ENCODE measurements at places on chromosomes 2 and 18.

- DNase-seq: no peak
These were observed 11.0 kb downstream of the SLC14A1 start for GRCh38 chr18:45734944-45735343.

DNA sequence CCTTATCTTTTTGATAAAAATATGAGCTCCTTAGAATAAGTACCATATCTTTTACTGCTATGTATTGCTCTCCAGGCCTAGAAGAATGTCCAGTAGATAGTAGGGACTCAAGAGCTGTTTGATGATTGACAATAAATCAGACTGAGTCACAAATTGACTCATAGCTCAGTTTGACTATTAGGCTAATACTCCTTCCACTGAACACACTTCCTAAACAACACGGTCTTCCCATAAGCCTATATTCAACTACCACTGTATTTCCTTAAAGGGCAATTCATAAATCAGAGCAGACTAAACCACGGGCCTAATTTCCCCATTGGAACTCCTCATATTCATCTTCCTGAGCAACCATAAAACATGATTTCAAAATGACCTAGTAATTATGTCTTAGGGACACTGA lies 258.5 kb downstream of the ALK start:
- no peak for DNase-seq

GRCh38 chr2:189579585-189580186 lies 900 bp downstream of the SLC40A1 start:
- no peak for DNase-seq

DNA sequence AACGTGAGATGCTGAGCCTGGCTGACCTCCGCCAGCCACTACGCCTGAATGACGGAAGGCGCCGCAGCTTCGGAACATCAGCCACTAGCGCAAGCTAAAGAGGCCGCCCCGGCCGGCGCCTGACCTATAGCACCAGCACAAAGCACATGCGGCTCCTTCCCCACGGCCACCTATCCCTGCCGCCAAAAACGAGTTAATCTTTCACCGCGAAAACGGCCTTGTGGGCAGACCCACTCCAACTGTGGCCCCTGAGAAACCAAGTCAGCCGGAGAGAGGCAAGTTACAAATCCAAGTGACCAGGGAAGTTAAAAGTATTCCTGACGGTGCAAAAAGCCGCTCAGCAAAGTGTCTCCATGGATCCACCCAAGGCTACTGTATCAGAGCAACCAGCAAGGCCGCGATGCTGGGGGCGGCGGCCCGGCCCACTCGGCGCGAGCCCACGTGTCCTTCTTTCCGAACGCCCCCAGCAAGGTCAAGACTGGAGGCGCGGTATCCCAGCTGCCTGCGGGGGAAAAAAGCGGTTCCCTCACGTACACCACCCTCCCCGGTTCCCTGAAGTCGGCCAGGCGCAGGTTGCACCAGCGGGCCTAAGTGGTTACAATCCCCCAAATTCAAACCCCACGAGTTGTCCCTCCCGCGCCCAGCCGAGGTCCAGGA lies 575 bp downstream of the HSPD1 start:
- no peak for DNase-seq

DNA sequence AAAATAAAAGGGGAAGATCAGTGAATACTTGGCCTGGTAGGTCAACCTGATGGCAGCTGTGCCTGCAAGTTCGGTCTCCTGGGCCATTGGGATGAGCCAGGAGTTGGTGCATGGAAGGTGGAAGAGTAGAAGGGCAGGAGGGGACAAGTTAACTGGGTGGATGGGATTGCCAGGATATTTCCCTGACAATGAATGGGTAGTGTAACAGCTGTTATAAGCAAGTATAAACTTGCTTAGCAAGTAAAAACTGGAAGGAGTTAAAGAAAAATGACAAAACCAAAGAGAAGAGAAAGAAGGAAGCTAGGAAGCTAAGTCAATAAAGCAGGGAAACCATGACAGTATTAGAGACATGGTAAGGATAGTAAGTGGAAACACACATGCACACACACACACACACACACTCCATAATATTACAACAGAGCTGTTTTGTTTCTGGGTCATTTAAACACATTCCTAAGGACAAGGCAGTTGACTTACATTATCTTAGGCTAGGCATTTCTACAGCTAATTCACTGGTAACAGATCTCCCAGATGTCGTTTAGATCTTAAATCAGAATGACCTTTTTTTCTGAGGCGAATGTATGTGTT lies 29.7 kb downstream of the MEP1B start:
- no peak for DNase-seq

- DNase-seq: no peak
These were observed 337.1 kb downstream of the NRXN1 start for GRCh38 chr2:50694798-50695197.

GRCh38 chr2:150228936-150229335 lies 258.5 kb downstream of the RND3 start:
- no peak for DNase-seq

DNA sequence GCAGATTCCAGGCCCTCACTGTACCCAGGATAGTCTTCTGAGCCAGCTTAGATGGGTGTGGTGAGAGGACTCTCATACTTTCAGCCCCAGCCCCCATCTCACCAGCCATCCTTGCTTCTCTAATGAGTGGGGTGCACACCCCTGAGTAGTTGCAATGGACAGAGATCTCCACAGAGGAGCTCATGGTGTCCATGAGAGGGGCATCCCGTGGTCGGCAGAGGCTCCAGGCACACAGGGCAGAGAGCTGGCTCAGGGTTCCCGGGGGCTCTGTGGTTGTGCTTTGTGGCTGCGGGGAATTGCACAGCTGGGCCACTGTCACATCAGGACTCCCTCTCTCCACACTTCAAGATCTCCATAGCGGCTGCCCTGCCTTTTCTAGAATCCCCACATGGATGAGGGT lies 226.0 kb upstream of the PXDN start:
- DNase-seq: no peak

GRCh38 chr2:9238591-9239326 lies 32.1 kb downstream of the ASAP2 start:
- DNase-seq: no peak

DNA sequence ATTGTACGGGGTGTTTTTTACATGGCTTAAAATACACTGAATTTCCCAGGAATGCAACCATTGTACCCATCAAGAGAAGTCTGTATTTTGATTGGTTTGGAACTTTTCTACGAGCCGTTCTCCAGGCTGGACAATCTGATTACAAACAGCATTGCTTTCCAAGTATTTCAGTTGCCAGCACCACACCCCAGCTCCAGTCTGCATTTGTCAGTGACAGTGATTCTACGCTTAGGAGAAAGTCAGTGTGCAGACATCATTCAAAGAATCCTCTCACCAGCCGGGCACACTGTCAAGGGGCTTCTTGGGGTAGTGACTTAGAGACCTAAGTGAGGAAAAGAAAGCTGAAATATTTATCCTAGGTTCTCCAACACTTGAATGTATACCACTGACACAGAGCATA lies 194.1 kb downstream of the ANAPC1 start:
- DNase-seq: no peak

DNA sequence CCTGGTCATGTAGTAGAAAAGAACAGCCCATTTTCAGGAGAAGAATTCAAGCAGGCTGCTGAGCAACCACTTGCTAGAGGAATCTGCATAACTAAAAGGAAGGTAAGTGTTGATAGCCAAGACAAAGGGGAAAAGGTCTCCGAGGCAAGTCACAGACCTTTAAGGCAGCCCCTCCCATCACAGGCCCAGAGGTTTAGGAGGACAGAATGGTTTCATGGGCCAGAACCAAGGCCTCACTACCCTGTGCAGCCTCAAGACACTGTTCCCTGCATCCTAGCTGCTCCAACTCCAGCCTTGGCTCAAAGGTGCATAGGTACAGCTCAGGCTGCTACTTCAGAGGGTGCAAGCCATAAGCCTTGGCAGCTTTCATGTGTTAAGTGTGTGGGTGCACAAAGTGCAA lies 238.6 kb upstream of the CYP26B1 start:
- DNase-seq: peak; percentile 44

DNA sequence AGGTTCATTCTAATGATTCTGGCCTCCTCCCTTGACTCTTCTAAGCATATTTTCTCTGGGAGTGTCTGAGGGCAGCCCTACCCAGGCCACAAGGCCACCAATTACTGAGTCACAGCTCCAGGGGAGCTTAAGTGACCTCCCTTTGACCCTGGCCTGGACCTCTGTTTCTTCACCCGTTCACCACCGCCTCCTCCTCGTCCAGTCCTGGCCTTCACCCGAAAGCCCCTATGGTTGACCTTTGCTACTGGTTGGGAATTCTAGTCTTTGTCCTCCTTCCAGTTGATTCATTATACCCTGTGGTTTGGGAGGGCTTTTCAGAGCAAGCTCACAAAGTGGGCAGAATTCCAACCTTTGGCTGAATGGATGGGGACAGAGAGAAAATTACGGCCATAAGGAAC lies 72.6 kb downstream of the NRP2 start:
- DNase-seq: no peak

- no peak for DNase-seq
These were observed 34.8 kb downstream of the HAT1 start for GRCh38 chr2:171957061-171957460.

- peak; percentile 43 for DNase-seq
These were observed 6.1 kb downstream of the C2orf92 start for GRCh38 chr2:97675430-97676113.

- DNase-seq: peak; percentile 28
These were observed 48.3 kb upstream of the BMPR2 start for GRCh38 chr2:202327858-202328257.

GRCh38 chr2:202821206-202822160 lies 50.1 kb downstream of the ICA1L start:
- no peak for DNase-seq

DNA sequence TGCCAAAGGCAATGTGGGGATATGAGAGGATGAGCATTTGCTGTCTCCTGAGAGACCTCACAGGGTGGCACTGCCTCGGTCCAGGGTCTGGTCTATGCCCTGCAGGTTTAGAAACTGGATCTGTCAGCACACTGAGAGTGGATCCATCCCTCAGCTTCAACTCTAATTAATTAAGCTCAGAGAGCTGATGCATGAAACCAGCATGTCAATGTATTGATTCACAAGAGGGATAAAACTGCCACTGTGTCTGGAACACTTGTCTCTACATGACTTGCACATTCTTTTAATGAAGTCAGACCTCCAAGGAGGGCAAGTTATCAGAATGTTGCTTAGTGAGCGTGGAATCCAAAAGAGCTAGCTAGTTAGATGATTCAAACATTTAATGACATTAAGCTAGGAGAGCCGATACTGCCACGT lies 22.5 kb upstream of the POLE4 start:
- DNase-seq: no peak

DNA sequence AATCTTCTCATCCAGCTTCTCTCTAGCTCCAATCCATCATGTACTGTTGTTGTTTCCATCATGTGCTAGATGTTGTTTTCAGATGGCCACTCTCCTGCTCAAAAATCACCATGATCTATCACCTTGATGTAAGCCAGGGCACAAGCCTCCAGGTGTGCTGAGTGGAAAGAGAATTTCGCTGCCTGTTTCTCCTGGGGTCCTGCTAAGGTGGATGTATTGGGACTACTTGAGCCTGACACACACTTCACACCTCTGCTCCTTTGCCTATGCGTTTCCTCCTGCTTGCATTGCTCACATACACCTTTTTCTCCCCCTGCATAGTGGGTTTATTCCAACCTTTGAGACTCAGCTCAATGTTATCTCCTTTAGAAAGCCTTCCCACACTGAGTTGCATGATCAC lies 287.6 kb downstream of the CYRIA start:
- DNase-seq: no peak

DNA sequence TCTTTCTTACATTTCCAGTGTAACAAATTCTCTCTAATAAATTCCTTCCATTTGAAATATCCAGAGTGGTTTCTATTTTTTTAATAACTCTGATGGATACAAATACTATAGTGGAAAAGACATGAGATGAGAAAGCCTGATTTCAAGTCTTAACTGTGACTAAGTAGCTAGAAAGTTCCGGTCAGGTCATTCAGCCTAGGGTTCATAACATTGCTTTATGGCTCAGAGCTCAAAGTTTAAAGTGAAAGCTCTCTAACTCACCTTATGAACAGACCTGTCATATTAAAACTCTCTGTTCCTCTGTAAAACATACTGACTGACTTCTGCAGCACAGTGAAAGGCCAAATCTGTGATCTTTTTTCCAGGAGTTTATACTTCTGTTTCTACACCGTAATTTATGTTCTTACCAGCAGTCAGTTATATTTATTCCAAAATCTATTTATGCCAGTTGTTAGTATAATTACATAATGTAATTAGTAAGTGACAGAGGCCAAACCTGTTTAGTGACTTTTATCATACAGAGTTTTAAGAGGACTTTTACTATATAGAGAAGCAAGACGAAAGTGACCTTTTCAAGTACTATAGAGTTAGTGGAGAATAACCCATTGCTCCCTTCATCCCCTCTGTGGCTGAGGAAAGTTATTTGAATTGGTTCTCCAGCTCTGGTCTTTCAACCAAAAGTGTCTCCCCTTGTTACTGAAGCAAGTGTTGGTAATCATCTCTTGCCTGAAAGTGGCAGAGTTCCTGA lies 118.8 kb upstream of the PDE1A start:
- DNase-seq: no peak

- DNase-seq: no peak
These were observed 58.1 kb upstream of the TTN start for GRCh38 chr2:178865146-178865936.

GRCh38 chr2:240528406-240529040 lies 29.3 kb downstream of the ANKMY1 start:
- no peak for DNase-seq

DNA sequence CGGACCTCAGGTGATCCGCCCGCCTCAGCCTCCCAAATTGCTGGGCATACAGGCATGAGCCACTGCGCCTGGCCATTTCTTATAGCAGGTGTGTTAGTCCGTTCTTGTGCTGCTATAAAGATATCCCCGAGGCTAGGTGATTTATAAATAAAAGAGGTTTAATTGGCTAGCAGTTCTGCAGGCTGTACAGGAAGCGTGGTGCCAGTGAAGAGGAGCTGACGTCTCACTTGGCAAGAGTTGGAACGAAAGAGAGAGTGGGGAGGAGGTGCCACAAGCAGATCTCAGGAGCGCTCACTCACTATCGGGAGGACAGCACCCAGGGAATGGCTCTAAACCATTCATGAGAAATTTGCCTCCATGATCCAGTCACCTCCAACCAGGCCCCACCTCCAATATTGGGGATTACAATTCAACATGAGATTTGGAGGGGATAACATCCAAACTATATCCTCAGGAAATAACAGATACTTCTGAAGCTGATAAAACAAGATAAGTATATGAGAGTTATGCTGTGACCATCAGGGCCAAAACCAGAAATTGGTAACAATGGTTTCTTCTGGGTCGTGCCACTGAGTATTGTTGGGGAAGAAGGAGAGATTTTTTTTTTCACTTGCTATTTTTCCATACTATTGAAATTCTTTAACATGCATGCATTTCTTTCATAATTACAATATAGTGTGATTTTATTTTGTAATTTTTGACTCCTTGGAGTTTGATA lies 7.4 kb upstream of the RMC1 start:
- DNase-seq: no peak

GRCh38 chr18:5464251-5464650 lies 79.5 kb downstream of the EPB41L3 start:
- DNase-seq: no peak
